Activated CD4-positive, alpha-beta T cell treated with anti-CD3 and anti-CD28 coated beads for 1 hour (primary cell): ENCODE measurements at places on chromosomes 1 and 21.

- DNase-seq, result no peak
Observed at GRCh38 chr1:82048596-82048995, 247.9 kb downstream of the ADGRL2 start.

- no peak for DNase-seq
Observed at GRCh38 chr1:90339811-90340210, 344.9 kb downstream of the ZNF326 start.

DNA sequence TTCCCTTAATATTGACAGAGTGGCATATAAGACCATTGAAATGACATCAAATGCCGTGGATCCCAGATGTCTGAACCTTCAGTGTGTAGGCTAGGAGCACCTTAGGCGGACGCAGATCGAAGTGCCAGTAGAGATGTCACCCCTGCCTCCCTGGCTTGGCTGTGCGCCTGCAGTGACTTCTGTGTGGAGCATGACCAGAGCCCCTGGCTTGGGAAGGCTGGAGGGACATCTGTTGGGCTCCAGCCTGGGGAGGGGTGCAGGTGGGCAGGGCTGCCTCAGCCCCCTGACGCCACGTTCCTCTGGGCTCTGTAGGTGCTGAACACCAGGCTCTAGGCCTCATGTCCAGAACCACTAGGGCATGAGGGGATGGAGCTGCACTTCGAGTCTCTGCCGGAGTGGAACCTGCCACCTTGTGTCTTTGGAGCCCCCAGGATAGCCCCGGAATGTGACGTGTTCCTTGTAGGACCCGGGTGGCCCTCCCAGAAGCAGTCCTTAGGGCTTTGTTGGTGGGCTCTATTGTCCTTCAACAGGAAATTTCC is 103.8 kb downstream of the ADARB1 start:
- DNase-seq, result no peak

DNA sequence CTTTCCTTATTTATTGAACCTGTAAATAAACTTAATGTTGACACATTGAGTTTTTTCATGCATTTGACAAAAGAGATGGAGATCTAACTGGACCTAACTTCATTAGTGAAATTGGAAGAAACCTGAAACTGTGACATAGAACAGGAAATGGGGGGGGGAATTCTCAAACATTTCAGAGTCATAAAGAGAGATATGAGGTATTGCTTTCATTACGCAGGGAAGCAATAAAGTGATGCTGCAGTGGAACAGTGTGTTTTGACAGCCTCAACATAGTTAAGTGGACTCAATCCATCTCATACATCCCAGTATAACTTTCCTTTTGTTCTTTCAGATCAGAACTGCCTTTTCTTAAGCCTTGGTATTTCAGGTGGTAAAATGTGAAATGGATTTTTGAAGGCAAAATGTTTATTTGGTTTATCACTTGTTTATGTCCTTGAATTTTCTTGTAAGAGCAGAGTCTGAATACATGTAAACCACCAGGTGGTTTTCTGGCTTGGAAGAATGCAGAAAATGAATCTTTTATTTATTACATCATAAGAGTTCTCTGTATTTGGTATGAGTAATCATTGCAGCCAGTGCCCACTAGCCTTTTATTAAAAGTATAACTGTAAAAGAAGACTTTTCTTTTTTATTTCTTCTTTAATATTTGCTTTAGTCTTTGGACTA is 132.5 kb downstream of the ZNF326 start:
- DNase-seq, result no peak

- DNase-seq, result no peak
Observed at GRCh38 chr1:189941922-189942321, 535.7 kb downstream of the BRINP3 start.

DNA sequence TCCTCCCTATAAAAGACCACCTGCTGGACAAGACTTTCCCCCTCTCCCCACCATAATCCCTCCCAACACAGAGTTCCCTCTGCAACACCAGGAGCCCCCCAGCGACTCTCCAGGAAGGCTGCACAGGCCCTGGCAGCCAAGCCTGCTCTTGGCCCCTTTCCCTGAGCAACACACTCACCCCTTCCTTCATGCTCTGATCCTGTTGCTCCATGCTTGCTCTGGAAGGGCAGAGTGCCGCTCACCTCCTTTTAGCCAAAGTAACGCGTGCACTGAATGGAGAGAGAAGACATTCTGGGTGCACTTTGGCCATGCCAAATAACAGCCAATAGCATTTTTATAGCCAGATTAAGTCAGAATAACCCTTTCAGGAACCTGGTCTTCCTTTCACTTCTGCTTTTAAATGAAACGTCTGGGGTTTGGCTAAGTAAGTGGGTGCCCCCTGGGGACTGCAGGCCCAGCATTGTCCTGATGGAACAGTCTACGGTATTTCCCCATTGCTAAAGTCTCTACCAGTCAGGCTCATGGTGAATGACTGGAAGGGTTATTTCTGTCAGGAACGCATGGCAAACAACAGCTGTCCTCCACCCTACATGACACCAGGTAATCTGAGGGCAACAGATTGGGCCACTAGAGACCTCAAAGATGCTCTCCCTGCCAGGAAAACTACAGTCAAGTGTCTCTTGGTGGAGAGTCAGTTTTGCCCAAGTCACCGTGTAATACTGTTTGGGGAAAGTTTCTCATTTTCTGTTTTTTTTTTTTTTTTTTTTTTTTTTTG is at the start of gene SLC2A5:
Gene SLC2A5, minus strand, starts transcription at position 310 of the 775 bp plus-strand sequence. Its CDS starts 99 bp downstream, at position 211.
- no peak for DNase-seq

DNA sequence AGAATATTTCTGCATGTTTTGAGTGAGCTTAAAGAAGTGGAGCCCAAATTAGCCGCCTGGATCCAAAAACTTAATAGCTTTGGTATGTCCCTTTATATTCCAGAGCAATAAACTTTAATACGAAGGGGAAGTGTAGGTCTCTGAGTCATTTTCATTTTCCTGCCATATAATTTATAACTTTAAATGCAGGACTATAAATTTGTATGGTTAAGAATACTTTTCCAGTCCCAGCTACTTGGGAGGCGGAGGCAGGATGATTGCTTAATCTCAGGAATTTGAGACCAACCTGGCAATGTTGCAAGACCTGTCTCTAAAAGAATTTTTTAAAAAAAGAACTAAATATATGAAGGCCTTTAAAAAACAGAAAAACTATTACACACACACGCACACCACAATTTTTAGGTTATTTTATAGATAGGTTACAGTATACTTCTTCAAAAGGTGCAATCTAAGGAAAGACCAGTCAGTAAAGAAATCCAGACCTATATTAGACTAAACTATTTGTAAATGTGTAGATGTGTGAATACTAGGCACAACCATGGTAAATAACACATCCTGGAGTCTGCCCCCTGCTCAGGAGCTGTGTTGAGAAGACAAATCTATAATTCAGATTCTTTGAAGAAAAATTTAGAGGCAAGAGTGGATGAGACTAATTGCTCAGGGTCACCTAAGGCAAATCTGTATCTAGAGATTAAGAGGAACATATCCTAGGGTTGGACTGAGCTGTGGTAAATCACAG is 80.3 kb downstream of the TTC3 start:
- no peak for DNase-seq

DNA sequence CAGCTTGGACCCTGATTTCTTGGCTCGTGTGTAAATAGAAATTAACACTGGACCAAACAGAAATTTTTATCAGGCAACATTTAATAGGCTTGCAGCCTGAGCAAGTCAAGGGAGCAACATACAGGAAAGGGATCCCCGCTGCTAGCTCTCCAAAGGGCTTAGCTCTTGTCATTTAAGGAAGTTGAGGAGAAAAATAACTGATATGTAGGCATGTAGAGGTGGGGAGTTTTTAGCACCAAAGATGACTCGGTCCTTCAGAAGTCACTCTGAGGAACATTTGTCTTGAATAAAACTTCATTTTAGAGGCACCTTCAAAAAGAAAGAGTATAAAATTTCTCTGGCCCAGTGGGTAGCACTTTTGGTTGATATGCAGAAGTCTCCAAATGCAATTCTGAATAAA is 27.1 kb downstream of the GBP2 start:
- DNase-seq, result no peak

DNA sequence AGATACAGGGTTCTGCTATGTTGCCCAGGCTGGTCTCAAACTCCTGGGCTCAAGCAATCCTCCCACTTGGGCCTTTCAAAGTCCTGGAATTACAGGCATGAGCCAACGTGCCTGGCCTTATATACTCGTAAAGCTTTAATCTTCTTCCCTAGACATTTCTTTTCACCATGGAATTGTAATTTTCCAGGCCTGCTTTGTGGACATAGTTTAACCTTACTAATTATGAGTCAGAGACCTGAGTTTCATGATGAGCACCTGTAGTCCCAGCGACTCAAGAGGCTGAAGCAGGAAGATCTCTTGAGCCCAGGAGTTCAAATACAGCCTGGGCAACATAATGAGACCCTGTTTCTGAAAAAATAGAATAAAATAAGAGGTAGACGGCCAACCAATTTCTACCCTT is 12.3 kb downstream of the PATJ start:
- DNase-seq, result no peak

- no peak for DNase-seq
Observed at GRCh38 chr21:33078907-33079582, 9.1 kb downstream of the OLIG1 start.

- DNase-seq, result no peak
Observed at GRCh38 chr1:67307251-67308060, at the start of gene IL12RB2. IL12RB2 (plus strand) TSS chr1:67307873; CDS start chr1:67320369, 12,496 bp downstream.

DNA sequence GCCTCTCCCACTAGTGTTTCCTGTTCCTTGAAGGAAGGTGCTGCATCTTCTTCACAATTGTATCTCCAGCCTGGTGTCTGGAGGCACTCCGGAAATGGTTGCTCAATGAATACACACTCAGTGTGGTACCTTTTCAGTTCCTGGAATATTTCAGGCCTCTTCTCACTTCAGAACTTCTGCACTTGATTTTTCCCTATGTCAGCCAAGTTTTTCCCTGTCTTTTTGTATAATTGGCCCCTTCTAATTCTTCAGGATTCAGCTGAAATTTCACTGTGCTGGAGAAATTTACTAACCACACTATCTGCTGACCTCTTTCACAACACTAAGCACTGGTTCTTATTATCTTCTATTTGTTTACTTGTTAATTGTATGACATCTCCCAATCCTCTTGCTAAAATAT is 61.2 kb upstream of the MAP10 start:
- DNase-seq, result no peak

DNA sequence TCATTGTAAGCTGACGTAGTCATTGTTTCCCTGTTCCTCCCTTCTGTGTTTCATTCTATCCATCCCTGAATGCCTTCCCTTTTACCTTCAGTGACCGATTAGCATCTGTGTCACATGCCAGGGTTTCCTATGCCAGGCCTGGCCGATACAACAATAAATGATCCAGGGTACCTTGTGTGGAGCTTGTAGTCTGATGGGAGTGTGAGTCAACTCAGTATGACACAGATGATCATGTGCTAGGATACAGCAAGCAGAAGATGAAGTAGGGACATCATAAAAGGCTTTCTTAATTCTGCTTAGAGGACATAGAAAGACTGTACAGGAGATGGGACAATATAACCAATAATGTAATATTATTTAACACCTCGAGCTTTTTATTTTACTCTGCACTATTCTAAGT is 164.1 kb upstream of the C8B start:
- no peak for DNase-seq

- no peak for DNase-seq
Observed at GRCh38 chr1:227234998-227235405, 83.3 kb downstream of the CDC42BPA start.

DNA sequence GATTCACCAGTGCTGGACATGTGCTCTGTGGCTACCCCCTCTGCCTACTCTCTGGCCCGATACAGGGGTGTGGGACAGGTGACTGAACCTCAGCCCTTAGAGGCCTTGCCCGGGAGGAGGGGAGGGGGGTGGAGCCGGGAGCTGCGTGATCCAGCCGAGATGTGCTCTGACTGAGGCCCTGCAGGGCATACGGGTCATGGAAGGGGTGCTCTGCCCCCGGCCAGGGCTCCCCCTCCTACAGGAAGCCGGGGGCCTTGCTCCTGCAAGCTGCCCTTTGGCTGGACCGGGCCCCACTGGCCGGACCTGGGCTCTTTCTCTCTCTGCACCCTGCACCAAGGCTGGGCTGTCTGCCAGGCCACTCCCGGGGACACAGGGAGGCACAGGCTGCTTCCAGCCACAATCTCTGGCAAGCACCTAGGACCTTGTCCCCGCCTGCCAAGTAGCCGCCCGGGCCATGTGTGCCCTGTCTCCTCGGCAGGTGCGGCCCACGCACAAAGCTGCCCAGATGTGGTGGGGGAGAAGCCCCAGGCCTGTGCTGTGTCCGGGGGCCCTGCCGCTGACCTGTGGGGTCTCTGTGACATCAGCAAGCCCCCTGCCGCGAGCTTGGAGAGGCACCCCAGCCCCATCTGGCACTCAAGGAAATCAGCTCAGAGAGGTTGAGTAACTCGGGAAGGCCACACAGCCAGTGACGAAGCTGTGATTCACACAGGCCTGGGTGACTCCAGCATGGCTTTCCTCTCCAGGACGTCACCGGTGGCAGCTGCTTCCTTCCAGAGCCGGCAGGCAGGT is 1.5 kb downstream of the SCNN1D start:
- no peak for DNase-seq

GRCh38 chr1:155640367-155640766 is 30.3 kb downstream of the MSTO1 start:
- no peak for DNase-seq

GRCh38 chr1:208724079-208724478 is 479.9 kb upstream of the PLXNA2 start:
- DNase-seq, result no peak

GRCh38 chr1:16064536-16065268 is 8.7 kb downstream of the FAM131C start:
- no peak for DNase-seq

- no peak for DNase-seq
Observed at GRCh38 chr1:15428815-15429435, 9.3 kb upstream of the CTRC start.

DNA sequence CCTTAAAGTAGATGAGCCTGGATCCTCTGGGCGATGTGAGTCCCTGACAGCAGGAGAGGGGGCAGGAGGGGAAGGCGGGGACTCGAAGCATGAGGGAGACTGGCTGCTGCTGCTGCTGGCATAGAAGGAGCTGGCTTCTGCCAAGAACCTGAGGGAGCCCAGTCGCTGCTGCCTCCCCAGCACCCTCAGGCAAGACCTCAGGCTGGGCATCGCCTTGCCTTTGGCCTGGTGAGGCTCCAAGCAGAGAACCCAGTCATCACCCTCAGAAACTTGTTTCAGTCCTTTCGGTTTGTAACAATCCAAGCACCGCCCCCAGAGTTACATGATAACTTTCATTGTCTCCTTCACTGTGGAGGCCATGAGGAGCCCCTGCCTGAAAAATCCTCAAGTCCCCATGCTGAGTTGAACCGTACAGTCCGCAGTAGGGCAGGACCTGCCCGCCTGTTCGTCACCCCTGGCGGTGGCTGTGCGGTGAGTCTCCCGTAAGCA is 38.8 kb downstream of the POFUT2 start:
- no peak for DNase-seq

- no peak for DNase-seq
Observed at GRCh38 chr1:192087334-192087733, 70.9 kb upstream of the RGS18 start.

GRCh38 chr1:22176258-22176657 is 33.4 kb upstream of the WNT4 start:
- no peak for DNase-seq

DNA sequence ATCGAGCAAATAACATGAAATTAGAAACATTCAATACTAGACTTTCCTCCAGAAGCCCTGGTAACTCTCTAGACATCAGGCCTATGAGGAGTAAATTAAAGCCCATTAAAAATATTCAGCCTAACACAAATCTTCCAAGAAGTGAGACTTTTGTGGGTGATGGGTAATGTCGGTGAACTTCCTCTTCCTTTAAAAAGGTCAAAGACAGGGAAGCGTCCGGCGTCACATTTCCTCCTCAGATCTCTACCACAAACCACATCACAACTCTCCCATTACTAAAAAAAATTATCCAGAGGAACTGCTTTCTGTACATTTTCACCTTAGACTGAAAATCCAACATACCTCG is 1.4 kb downstream of the EIF4G3 start:
- no peak for DNase-seq
